CD14-positive monocyte (primary cell): ENCODE measurements at places on chromosomes 6 and 20.

DNA sequence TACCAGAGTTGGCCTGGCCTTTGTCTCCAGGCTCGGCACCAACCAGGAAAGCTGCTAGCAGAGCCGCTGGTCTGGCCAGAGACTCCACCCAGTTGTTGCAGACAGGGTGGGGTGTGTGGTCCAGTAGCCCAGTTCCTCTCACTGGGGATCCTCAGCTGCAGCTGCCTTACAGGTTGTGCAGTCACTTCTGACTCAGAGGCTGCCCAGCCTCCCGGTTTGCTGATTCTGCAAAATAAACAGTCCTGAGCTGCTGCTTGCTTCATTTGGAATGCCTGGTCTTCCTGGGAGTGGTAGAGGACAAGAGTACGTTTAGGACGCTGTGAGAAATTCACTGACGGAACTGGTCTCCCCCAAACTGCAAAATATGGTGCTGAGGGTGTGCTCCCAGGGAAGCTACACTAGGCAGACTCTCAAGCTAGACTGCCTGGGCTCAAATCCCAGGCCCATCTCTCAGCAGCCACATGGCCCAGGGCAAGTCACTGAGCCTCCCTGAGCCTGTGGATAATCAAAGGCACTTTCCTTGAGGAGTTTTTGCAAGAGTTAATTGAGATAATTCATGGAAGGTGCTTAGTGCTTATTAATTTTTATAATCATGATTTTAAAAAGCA lies 246.1 kb downstream of the TFAP2C start:
- no peak for DNase-seq

DNA sequence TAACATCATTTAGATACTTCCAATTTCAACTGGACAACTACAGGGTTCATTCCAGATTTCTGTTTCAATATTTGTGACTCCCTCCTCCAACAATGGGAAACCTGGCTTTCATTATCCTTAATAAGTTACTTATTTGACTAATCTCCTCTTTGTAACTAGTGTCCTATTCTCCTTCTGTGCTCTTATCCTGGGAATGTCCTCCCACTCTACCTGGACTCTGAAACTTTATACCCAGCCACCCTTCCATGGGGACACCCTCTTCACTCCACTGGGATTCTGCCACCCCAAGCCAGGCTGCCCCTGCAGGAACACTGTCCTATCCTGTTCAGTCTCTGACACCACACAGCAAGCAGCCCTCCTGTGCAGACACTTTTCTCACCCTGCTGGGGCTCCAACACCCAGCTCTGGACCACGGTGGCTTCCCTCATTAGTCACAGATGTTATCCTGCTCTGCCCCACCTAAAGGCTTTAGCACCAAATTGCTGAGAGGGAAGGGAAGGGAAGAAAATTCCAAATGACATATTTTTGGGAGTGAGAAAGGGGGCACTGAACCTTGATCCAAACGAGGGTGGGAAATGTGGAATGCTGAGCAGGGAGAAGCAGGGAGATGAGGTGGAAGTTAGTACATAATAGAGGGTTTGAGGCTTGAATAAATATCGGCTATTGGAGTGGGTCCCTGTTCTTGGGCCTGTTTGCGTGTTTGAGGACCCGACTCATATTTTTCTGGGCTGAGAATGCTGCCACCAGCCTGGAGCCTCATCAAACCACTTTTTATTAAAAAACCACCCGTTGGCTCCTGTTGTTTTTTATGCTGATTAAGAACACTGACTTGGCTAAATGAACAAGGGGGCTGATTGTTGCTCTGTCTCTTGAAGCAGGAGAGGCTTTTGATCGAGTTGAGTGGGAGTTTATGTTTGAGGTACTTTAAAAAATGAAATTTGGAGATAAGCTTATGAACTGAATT lies 54.0 kb upstream of the AKIRIN2 start:
- DNase-seq = peak; percentile 30

DNA sequence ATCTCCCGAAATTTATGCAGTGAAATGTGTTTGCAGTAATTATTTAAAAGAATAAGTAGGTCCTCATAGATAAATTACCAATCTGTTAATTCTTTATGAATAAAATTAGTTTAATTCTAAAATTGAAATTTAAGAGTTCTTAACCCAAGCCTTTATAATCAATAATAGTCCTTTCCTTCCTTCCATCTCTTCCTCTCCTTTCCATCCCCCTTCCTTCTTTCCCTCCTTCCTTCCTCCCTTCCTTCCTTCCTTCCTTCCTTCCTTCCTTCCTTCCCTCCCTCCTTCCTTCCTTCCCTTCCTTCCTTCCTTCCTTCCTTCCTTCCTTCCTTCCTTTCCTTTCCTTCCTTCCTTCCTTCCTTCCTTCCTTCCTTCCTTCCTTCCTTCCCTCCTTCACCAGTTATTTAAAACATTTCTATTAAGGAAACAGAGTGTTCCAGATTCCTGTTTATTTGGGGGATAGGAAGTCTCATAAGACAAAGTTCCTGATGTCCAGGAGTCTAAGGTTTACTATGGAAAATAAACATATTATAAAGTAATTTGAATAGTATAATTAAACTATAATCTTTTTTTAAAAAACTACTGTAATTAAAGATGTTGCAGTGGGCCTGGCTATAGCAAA lies 285.3 kb upstream of the NOX3 start:
- no peak for DNase-seq

DNA sequence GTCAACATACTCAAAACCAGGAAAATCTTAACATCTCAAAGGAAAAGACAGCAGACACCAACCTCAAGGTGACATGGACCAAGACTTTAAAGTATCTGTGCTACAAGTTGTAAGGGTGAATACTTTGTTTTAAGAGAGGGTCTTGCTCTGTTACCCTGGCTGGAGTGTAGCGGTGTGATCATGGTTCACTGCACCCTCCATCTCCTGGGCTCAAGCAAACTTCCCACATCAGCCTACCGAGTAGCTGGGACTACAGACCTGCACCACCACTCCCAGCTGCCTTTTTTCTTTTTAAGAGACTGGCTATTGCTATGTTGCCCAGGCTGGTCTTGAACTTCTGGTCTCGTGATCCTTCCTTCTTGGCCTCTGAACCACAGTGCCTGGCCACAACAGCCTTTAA lies 9.7 kb downstream of the AMD1 start:
- no peak for DNase-seq

DNA sequence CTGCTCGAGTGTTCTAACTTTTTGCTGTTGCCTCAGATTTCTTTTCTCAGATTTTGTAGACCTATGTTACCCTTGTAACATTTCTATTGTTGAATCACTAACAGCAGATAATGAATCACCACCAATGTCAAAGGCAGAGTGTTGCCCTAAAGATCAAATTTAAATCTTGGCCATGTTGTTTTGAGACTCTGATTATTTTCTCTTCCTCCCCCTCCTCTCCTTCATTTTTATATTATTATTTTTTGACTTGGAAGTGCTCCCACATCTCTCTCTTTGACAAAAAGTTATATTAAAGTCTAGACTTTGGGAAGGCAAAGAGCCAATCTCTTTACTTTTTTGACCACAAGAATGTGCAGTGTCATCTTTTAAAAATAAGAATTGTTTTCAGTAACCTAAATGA lies 422.7 kb downstream of the NKAIN2 start:
- no peak for DNase-seq

DNA sequence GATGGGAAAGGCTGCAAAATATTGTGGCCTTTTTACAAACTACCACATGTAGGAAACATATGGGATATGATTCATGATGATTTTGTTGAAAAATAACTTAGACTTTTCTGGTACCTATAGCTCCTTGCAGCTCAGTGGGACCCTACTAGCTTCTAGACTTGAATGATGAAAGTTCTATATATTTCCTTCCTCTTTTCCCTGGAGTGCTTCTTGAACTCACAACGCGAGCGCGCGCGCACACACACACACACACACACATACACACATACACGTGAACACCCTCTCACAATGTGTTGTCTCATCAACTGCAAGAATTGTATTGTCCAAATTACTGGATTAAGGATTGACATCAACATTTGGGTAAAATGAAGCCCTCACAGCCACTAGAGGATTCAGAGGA lies 61.9 kb downstream of the TOX2 start:
- peak; percentile 71 for DNase-seq

DNA sequence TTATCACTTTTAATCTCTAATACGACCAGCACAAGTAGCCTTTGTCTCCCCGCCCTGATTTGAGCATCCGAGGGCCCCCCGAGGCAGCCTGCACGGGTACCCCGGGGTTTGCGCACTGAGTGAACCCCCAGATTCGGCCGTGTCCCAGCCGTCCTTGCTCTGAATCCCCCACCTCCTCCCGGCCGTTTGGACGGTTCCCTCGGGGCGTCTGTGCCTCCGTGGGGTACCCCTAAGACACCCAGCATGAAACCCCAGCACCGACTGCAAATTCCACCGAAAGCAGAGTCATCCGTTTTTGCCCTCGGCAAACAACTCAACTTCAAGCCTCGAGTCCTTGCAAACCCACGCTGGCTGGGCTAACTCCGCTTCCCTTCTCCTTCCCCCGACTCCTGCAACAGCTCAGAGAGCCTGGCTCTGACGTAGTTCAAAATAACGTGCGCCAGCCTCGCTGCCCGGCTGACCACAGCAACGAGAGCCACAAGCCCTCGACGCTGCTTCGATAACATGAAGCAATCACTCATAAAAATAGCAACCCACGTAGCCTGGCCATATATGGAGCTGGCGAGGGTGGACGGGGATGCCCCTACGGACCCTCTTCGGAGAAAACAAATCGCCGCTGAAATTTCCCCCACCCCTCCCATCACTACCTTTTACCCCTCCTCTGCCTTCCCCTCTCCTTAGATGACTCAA lies 764 bp upstream of the SNAP25 start:
- no peak for DNase-seq

- DNase-seq = no peak
Observed at GRCh38 chr20:19745584-19745983, 12.5 kb upstream of the RIN2 start.

- no peak for DNase-seq
Observed at GRCh38 chr20:21089391-21089790, 16.8 kb downstream of the LINC00237 start.

- no peak for DNase-seq
Observed at GRCh38 chr6:72955666-72956065, 269.6 kb downstream of the KHDC1L start.
